ENCODE measurements at places on chromosomes 16 and 17. TPM values are rescaled to one million over a fixed set of nuclear protein-coding genes. Genes with fewer than 3 reads are reported as not detected.

PRSS8 gene
- polyA plus RNA-seq = 77.6 TPM

C16orf96 gene
- polyA plus RNA-seq = not detected

TP53TG3 gene
- polyA plus RNA-seq = not detected

SALL1 gene
- polyA plus RNA-seq = not detected

SOX9 gene
- polyA plus RNA-seq = 29.1 TPM

YPEL2 gene
- 0.22 TPM for polyA plus RNA-seq

TBC1D3E gene
- 0.03 TPM for polyA plus RNA-seq

BAIAP3 gene
- polyA plus RNA-seq = 0.08 TPM

GPS1 gene
- polyA plus RNA-seq = 121 TPM

LRRC46 gene
- 0.60 TPM for polyA plus RNA-seq

ASPHD1 gene
- 4.4 TPM for polyA plus RNA-seq

EVI2B gene
- 0.17 TPM for polyA plus RNA-seq

PIK3R5 gene
- not detected for polyA plus RNA-seq

C17orf78 gene
- polyA plus RNA-seq = not detected

PABPN1L gene
- polyA plus RNA-seq = not detected

SP6 gene
- polyA plus RNA-seq = 3.3 TPM

CARHSP1 gene
- polyA plus RNA-seq = 287 TPM

Data from foreskin keratinocyte (primary cell).